AG04449 (cell line): ENCODE measurements at places on chromosomes 5 and 9.

DNA sequence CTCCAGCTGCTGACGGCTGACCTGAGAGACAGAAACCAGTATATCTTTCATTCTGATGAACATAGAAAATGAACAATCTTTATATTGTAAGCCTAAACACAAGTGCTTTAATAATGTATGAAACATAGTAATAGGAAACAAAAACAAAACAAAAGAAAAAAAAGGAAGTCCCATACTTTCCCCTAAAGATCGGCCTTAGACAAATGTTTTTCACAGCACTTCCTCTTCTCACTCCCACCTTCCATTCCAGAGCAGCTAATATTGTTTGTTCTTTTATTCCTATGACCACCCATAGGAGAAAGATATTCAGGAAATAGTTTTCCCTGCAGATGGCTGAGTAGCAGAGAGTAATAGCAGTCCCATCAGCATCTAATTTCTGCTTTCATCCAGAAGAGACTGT is 194.4 kb upstream of the SLC27A6 start:
- DNase-seq = no peak

GRCh38 chr5:1522601-1523479 is 920 bp downstream of the LPCAT1 start:
- DNase-seq = no peak

- DNase-seq = no peak
Measured at GRCh38 chr5:160646033-160646432, 206.0 kb downstream of the ATP10B start.

DNA sequence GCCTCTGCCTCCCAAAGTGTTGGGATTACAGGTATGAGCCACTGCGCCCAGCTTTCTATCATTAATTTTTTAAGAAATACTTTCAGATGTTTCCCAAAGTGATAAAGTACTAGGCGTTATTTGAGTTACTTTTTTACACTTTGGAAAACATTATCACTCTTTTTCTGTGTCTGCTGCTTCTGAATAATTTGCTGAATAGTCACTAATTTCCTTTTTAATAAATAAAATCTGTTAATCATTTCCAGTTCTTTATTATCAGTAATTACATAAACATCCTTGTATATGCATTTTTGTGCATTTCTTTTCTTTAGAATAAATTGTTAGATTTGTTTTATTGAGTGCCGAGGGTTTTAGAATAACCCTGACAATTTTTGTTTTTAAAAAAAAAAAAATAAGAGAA is 48.6 kb downstream of the UHRF2 start:
- DNase-seq = no peak

GRCh38 chr9:119257592-119257991 is 111.6 kb downstream of the BRINP1 start:
- DNase-seq = no peak

- no peak for DNase-seq
Measured at GRCh38 chr5:40291338-40291737, 388.4 kb upstream of the PTGER4 start.

GRCh38 chr5:55004729-55005128 is 19.3 kb upstream of the GZMK start:
- DNase-seq = no peak

DNA sequence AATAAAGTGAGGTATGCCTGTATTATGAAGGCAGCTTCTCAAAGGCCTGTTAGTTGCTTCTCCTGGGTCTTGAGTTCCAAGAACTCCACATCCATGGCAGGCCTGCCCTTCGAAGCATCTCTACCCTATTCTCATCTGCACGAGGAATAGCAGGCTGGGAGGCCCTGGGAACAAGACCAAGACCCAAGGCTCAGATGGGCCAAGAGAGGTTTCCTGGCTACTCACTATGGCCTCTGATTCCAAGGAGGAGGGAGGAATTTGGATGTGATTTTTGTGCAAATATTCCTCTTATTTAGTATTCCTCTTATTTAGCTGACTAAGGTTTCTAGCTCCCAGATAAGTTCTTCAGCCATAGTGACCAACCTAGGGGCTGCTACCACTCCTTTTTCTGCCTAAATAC is 151.3 kb downstream of the SAXO1 start:
- DNase-seq = no peak

- DNase-seq = no peak
Measured at GRCh38 chr5:145429170-145429569, 406.0 kb downstream of the PRELID2 start.

DNA sequence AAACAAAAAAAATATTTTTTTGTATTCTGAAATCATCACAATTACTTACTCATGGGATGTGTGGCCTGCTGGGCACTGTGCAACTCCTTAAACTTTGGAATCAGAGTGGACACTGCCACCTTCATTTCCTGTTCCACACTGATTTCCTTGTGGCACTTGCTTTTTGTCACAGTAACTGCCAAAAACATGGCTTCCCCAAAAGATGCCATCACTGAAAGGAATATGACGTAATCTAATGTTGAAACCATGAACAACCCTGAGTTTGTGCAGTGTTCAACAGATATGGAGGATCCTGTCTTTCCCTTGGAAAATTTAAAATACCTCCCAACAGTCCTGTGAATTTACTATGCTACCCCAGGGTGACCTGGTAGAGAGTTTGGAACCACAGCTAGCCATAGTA is 12.6 kb upstream of the IL12B start:
- DNase-seq = no peak

DNA sequence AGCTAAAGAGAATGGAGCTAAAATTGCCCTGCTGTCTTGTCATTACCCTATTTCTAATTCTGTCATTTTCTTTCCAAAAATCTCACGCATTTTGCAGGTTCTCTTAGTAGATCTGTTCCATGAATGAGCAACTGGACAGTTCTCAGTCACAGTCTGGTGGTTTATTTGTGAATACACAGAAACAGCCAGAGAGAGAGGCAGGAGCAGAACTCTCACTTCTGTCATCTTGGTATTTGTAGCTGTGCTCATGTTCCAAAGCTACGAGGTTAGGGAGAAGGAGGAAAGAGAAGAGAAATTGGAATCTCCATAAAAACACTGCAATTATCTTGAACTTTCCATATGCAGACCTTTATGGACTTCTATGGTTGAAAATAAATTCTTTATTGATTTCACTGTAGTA is 118.0 kb upstream of the OR13F1 start:
- no peak for DNase-seq

DNA sequence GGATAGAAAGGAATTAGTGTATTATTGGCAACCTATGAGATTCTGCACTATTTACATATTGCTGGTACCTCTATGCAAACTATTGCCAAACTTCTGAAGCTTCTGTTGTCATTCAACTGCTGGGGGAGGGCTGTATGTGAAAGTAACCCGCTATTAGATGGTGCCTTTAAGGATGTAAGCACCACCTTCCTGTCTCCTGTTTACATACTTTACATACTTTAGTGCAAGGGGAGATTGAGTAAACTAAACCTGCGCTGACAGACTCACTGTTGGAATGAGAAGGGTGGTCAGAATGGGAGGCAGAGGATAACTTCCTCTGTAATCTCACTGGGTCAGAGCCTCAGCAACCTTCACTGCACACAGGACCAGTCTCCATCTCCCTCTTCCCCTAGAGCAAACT is 123.8 kb downstream of the NR3C1 start:
- no peak for DNase-seq

- no peak for DNase-seq
Measured at GRCh38 chr5:12522116-12522515, 617.9 kb upstream of the CTNND2 start.

DNA sequence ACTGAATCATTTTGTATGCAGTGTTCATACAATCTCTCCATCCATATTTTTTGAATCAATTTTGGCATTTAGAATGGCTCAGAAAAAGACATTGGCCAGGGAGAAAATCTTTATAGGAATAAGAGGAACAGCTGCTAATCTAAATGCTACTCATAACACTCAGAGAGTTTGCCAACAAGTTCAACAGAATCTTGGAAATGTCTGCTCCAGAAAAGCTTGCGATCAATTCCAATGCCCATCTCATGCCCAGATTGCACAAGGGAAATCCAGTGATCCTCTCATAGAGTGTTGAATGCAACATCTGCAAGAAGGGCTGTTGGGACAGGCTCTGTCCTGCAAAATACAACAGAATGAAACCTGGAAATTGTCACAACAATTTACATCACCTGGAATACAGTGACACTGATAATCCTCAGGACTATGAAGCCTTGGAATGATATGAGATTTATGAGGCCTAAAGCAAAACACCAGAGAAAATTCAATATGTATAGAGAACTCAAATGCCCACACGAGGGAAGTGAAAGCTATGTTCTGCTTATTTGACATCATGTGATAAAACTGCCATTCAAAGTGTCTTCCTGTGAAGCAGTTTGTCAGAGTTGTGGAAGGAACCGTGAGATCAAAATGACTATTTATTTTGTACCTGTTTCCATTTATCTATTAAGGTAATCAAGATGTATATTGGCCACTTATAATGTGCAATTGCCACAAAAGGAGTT is 190.1 kb downstream of the PARP8 start:
- no peak for DNase-seq

DNA sequence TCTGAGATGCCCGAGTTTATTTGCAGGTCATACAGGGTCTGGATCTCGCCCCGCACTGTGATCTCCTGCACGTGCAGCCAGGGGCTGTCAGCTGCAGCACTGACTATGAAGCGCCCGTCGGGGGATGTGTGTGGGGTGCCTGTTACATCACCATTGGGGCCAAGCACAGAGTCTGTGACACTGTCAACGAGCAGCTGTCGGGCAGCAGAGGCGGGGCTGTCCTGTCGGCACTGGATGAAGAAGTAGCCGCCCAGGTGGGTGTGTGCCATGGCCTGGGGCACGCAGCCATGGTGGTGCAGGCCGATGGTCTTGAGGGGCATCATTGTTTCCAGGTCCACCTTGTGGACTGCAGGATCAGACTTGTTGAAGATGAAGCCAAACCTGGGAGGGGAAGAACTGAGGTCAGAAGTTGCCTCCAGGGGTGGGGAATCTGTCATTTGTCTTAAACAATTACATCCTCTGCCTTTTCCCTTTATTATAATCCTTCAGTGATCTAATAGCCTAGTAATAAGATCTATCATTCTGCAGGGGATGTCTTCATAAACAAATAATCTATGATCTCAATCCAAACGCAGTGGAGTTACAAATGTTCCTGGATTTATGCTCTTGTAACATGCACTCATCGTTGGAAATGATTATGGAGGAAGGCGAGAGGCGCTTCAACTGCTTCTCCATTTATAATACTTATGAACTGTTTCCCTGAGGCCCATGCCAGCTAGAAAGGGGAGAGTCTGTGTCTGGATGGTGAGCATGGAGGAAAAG is 147.8 kb downstream of the HSPA4 start:
- DNase-seq = no peak

DNA sequence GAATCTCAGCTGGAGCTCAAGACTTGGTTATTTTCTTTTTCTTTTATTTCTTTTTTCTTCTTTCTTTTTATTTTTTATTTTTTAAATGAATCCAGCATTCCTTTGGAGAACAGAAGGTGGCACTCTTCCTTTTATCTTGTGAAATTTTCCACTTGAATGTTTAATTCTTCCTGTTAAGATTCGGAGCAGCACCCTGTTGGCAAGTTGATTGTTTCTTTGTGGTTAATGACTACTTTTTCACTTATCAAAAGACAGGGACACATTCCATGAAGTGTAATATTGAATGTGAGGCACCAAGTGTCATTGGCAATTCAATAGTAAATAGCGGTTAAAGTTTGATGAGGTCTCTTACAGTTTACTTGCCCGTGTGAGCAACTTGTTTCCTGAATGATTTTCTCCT is 240.5 kb upstream of the CHD1 start:
- DNase-seq = no peak

- no peak for DNase-seq
Measured at GRCh38 chr5:174243904-174244303, 198.4 kb downstream of the NSG2 start.

DNA sequence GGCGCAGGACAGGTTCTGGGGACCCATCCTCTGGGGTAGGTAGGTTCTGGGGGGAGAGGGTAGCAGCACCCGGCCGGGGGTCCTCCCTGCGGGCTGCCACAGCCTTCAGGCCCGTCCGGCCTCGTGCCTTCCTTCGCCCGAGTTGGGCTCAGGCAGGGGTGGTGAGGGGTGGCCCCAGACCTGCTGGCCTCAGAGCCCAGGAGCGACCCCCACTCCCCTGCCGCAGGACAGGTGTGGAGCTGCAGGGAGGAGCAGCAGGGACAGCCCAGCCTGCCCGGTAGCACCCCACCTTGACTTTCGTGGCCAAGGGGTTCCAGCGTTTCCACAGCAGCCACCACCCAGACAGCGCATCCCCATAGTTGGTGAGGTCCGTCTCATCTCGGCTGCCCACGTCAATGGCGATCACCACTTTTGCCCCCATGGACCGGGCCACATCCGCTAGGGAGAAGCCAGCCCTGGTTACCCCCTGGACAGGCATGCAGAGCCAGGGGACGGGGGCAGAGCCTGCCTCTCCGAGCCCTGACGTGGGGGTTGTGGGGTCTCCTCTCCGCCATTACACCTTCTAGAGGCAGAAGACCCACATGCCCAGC is 3.4 kb upstream of the NSMF start:
- no peak for DNase-seq

- no peak for DNase-seq
Measured at GRCh38 chr5:14672484-14673394, 8.2 kb downstream of the OTULIN start.

GRCh38 chr9:31908158-31908890 is 476.1 kb upstream of the ACO1 start:
- DNase-seq = no peak

DNA sequence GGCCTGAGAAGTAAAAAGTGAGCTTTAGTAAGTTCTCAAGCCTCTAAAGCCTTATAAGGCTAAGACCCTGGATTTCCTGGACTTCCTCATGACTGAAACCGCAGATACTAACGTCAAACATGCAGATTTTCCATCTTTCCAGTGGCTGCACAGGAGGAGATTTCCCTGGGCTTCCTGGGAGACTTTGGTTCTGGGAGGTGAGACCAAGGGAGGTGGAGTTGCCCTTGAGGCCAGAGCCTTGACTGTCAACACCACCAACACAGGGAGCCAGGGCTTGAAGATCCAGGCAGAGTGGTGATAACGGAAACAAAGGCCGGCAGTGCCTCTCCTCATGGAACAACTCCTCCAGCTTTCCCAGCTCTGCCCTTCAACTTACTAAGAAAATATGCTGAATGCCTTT is 144.7 kb upstream of the LRRTM2 start:
- DNase-seq = no peak

- no peak for DNase-seq
Measured at GRCh38 chr5:21834863-21835262, 1018.3 kb downstream of the CDH12 start.

DNA sequence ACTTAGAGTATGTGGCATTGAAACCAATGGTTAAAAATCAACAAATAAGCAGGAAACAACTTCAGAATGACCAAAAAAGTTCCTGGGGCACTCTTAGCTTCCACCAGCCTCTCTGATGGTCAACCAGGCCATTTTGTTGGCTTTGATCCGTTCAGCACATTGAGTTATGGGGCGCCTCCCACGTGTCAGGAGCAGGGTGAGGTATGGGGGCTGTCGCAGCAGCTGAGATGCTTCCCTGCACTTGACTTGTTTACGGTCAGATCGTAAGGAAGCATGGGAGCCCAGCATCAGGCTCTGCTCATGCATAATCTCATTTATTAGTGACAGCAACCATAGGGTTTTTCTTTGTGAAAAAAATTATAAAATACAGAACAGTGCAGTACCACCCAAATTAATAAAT is 16.7 kb downstream of the SYK start:
- DNase-seq = no peak
